ENCODE measurements at places on chromosomes 16 and 17. TPM values are rescaled to one million over a fixed set of nuclear protein-coding genes. Genes with fewer than 3 reads are reported as not detected.

Gene USP43
- total RNA-seq: 0.22 TPM

Gene TBC1D3I
- total RNA-seq: 0.41 TPM

Gene APOBR
- total RNA-seq: 6.3 TPM

Gene TMEM238L
- not detected for total RNA-seq

Gene VPS35L
- total RNA-seq: 26.5 TPM

Gene CD300LF
- not detected for total RNA-seq

Gene SLC6A2
- not detected for total RNA-seq

Gene TNFSF12
- 11.3 TPM for total RNA-seq

Gene CEMP1
- 0.47 TPM for total RNA-seq

Gene MYH4
- not detected for total RNA-seq

Gene DHRS7C
- total RNA-seq: not detected

Gene SHISA9
- 0.05 TPM for total RNA-seq

Gene TMEM11
- total RNA-seq: 23.4 TPM

Gene TAOK1
- 26.8 TPM for total RNA-seq

Gene CDH1
- total RNA-seq: 0.49 TPM

Gene MT1B
- total RNA-seq: not detected

Gene SSTR5
- not detected for total RNA-seq

Gene DUS1L
- total RNA-seq: 174 TPM

Gene TTLL6
- total RNA-seq: not detected

Gene TOP3A
- 30.9 TPM for total RNA-seq

Gene AURKB
- total RNA-seq: 1.1 TPM

Gene OTOP3
- total RNA-seq: not detected

Data from CD8-positive, alpha-beta T cell (primary cell).